Astrocyte of the spinal cord (primary cell): ENCODE measurements at places on chromosomes 5 and 9.

DNA sequence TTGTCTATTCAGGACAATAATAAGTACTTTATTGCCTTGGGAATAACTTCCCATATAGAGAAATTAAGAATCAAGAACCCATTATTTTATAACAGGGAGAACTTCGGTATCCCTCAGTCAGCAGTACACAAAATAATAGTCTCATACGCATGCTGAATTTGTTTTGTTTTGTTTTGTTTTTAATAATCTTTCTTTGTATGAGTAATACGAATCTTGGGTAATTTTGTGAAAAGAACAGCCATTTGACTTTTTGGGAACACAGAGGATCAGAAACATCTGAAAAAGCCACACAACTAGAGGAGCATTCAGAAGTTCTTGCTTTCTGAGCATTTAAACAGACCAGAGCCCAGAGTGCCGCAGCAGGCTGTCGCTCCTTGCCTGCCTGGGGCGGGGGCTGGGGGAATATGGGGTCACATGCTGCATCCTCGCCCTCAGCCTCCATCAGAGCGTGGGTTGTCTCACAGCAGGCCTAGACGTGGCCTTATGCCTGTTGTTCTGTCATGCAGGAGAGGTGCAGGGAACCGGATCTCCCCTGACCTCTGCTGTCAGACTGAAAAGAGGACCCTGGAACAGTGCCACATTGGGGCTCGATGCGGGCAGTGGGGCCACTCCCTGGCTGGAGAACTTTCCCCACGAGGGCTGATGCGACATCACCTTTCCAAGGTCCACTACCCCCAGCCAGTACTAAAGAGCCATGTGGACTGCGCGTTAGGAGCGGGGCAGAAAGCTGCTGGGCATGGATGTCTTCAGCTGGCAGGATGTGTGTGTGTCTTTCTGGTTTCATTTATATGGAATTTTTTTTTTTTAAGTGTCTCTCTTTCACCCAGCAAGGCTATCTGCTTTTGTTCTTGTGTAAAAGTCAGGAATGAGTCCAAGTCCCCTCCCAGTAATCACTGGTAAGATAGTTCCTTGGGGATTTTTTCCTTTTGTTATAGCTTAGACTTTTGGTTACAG, 133.4 kb upstream of the OTULINL start:
- peak; percentile 57 for DNase-seq

DNA sequence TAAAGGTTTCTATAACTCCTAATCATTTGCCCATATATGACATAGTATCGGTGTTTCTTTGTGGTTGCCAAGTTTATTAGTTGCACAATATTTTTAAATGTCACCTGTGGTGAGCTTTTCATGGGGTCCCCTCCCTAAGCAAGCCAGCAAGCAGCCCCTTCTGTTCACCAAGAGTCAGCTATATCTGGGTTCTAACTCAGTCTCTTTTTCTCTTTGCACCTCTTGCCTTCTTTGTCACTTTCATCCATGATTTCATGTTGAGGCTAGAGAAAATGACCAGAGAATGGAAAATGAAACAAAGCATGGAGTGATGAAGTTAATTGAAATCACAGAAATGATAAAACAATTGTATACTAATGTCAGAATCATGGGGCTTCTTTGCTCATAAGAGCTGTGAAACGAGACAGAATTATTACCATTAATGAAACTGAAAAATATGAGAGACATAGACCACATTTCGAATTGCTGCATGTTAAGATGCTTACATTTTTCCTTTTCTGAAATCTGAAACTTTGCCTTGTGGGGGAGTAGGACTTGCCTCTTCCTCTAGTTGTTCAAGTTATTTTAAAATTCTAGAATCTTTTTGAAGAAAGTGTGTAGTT, 75.7 kb downstream of the CAMK4 start:
- no peak for DNase-seq

DNA sequence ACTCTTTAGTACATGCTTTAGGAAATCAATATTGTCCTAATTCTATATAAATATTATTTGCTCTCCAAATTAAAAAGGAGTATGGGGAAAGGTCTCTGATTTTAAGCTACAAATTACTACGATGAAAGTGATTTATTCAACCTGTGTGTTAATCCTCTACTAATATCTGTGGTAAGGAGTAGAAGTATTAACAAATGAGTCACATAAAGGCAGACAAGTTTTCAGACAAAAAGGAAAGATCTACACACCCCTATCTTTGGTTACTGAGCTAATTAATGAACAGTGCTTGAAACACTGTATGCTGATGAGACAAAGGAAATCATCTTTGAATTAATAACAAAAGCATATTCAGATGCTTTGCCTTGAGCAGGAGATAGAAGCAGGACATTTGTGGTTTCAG, 15.9 kb downstream of the LOX start:
- peak; percentile 42 for DNase-seq

DNA sequence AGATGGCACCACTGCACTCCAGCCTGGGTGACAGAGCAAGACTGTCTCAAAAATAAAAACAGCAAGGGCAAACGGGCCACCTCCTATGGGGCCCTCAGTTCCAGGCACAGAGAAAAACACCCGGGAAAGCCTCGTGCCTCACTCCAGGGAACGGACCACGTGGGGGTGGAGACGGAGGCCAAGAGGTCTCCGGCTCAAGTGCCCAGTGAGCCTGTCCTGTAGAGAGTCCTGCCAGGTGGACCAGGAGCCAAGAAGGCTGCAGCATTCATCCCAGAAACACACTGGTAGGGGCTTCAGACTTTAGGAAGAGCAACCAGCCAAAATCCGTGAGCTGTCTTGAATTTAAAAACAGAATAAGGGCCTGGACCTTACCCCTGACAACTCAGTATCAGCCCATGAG, 63.8 kb downstream of the C5orf15 start:
- DNase-seq = no peak

GRCh38 chr5:42423285-42424165, at the start of gene GHR:
GHR (plus strand) TSS chr5:42423439; CDS start chr5:42565875, 142,436 bp downstream.
- peak; percentile 92 for DNase-seq

- no peak for DNase-seq
These were observed 18.6 kb downstream of the B4GALT1 start for GRCh38 chr9:33148367-33149014.

- no peak for DNase-seq
These were observed at the start of gene ABCA2 for GRCh38 chr9:137027369-137028262. ABCA2 (minus strand) TSS chr9:137028237; CDS start chr9:137028140, 97 bp downstream.

DNA sequence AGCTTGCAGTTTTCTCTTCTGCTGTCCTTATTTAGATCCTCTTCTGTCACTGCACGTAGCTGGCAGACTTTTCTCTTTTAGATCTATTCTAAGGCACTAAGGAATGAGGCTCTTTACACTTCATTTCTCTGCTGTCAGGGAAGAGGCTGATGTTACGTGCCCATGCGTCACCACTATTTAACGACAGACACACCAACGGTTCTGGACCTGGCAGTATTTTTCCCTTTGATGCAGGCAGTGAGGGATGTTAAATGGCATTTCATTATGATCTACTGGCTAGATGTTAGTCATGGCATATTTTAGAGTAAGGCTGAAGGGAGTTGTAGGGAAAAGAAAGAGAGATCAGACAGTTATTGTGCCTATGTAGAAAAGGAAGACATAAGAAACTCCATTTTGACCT, 8.2 kb upstream of the CRHBP start:
- no peak for DNase-seq

- peak; percentile 22 for DNase-seq
These were observed 616.0 kb upstream of the EDIL3 start for GRCh38 chr5:85000671-85001070.

GRCh38 chr5:435961-436640, 6.9 kb upstream of the EXOC3 start:
- no peak for DNase-seq
